Suprapubic skin (tissue), 4 donors: ENCODE measurements at places on chromosomes 3 and 15.

DNA sequence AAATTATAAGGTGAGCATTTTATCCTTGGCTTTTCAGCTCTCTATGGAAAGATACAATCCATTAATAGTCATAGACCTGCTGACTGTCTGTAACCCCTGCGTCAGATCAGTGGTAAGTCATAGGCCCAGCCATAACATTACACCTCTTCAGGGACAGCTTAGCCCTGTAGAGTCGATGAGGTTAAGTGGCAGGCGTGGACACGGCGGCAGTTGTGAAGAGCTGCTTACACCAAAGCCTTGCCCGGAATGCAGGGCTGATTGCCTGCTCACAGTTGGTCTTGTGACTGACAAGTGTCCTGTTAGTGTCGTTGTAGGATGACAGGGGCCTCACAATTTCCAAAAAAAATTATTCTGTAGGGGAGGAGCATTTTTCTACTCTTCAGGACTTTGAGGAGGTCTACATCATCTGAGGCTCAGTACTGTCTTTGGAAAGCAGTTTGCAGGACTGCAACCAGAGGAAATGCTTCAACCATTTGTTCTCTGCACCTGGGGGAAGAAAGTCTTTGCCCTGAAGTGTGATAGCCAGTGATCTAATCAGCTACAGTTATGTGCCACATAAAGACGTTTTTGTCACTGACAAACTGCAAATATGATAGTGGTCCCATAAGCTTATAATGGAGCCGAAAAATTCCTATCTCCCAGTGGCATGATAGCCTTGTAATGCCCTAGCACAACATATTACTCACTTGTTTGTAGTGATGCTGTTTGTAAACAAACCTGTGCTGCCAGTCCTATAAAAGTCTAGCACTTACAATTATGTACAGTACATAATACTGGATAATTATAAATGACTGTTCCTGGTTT, 14.9 kb upstream of the SELENOT start:
- no peak for DNase-seq

DNA sequence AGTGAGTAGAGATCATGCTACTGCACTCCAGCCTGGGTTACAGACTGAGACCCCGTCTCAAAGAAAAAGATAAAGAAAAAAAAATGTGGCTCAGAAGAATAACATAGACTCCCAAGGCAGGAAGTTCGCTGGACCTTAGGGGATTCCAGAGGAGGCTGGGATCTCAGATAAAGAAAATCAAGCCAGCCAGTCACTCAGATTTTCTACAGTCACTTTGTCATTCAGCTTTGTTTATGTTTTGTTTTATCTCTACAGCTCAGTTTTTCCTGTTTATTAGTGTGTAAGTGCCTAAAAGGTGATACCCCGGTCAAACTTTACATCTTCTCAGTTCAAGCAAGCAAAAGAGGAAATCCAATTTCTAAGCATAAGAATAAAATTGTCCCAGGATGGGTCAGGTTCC, 6.3 kb downstream of the TMEM202 start:
- no peak for DNase-seq

- DNase-seq: peak; percentile 36
Observed at GRCh38 chr3:13108861-13109260, 35.6 kb upstream of the IQSEC1 start.

DNA sequence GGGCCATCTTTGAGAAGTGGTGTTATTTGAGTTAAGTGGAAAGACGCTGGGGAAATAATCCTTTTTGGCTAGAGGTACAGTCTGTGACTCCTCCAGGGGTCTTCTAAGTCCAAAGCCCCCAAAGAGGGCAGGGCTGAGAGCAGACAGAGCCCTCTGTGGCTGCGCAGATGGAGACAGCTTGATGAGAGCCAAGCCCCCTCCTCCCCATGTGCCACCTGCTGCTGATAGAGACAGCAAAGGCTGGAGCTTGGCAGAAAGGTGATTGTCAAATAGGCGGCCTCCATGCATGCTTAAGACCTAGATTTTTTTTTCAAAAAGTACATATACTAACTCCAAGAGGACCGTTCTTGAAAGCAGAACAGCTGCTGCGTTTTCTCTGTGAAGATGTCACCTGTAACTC, 72.4 kb downstream of the CRYGS start:
- DNase-seq: no peak

DNA sequence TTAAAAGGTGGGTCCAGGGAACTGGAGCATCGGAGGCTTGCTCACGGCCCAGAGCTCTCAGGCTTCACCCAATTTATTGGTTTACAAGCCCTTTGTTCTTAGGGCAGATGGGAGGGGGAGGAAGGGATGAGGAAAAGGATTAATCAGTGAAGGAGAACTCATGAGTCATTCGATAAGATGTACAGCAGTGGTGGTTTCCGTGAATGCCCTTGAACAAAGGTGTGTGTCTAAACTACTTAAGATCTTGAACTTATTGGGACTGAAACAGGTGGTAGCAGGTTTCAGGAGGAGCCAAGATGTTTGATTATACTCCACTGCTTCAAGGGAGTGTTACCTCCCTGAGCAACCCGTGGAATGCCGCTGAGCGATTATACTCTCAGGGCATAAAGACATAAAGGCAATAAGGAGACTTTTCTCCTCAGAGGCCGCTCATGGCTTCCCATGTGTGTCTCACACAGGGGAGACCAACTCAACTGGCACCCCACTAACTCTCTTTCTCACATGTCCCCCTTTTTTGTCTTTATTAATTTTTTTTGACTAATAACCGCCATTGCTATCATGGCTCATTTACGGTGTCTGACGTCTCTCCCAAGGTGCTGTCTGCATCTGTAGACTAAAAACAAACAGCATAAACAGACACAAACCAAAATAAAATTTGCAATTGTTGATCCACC, 17.3 kb upstream of the SLC28A2 start:
- DNase-seq: no peak

GRCh38 chr3:158094235-158095110, 11.7 kb downstream of the SHOX2 start:
- DNase-seq: peak; percentile 56

GRCh38 chr15:68885070-68885469, 45.3 kb upstream of the SPESP1 start:
- no peak for DNase-seq

DNA sequence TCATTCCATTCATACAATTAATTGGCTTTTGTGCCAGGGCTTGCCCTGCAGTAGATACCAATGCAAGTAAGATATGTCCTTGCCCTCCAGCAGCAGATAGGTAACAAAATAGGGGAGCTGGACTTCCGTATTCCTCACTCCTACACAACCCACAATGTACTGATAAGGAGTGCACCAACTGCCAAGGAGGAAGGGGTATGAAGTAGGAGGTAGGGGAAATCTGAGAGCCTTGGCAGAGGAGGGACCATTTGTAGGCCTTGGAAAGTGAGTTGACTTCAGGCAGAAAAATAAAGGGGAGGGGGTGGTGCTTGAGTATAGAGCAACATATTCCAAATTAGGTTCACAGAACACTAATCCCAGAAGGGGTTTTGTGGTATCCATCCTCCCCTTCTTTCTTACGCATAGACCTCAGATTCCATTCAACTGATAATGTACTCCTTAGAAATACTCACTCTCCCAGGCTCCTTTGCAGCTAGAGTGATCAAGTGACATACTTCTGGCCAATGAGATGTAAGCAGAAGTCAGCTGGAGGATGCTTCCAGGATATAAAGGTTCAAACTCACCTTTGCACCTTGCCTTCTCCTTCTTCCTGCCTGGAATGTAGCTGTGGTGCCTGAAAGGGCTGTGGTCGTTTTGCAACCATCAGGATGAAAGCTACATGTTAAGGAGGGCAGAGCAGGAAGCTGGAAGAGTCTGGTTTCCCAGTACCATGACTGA, 127.1 kb upstream of the SMAD3 start:
- DNase-seq: peak; percentile 24

- DNase-seq: no peak
Observed at GRCh38 chr15:97189162-97189780, 771.2 kb upstream of the ARRDC4 start.

- no peak for DNase-seq
Observed at GRCh38 chr3:12733566-12733965, 25.5 kb downstream of the TMEM40 start.
